Forelimb muscle (tissue), 1 donor: ENCODE measurements at places on chromosomes 6 and 20. TPM values are rescaled to one million over a fixed set of nuclear protein-coding genes. Genes with fewer than 3 reads are reported as not detected.

Gene ENPP3
- polyA plus RNA-seq: 0.59 TPM

Gene PPDPF
- polyA plus RNA-seq: 254 TPM

- no peak for DNase-seq
Measured at GRCh38 chr6:68333442-68333841, 301.6 kb upstream of the ADGRB3 start.

- DNase-seq: no peak
Measured at GRCh38 chr6:68876792-68877493, 241.9 kb downstream of the ADGRB3 start.

Gene GGTLC1
- not detected for polyA plus RNA-seq

Gene RFX6
- polyA plus RNA-seq: not detected

DNA sequence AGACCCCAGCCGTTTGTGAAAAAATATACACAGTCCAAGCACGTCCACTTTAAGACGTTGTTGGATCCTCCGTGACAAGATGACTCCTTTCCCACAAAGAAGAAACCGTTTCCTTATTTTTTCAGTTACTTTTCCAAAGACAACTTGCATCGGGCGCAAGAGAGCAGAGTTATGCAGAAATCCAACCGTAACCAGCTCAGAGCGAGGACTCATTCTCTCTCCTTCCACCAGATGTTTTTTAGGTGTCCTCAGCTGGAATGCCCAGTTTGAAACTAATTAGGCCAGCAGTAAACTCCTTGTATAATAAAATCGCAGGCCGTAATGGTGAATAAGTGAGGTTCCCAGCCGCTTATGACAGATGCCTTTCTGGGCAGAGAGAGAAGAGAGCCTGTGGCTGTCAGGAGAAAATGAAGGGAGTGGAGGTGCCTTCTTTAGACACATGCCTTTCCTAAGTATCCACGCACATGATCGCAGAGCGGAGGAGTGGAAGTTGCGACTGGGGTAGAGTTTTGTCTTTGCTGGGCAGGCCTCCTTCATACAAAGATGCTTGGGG, 2.8 kb downstream of the EYA2 start:
- no peak for DNase-seq

- no peak for DNase-seq
Measured at GRCh38 chr6:39933669-39934130, 562 bp downstream of the MOCS1 start.

- DNase-seq: no peak
Measured at GRCh38 chr20:5608442-5609161, 141.6 kb upstream of the SHLD1 start.

Gene EEF1A2
- polyA plus RNA-seq: 1,049 TPM

DNA sequence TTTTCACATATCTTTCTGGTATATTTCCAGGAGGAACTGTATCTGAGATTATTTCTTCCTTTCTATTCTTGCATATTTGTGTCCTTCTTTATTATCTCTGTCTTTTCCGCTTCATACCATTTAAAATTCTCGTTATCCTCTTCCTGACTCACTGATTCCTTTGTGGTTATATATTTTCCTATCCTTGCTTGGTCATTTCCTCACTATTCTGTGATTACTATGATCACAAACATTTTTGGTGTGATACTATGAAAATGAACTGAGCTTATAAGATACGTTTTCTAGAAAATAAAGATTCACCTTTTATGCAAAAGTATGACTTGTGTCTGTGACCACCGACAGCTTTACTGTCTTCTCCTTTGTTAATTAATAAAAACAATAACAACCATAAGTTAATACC, 26.5 kb upstream of the MYCT1 start:
- DNase-seq: no peak

DNA sequence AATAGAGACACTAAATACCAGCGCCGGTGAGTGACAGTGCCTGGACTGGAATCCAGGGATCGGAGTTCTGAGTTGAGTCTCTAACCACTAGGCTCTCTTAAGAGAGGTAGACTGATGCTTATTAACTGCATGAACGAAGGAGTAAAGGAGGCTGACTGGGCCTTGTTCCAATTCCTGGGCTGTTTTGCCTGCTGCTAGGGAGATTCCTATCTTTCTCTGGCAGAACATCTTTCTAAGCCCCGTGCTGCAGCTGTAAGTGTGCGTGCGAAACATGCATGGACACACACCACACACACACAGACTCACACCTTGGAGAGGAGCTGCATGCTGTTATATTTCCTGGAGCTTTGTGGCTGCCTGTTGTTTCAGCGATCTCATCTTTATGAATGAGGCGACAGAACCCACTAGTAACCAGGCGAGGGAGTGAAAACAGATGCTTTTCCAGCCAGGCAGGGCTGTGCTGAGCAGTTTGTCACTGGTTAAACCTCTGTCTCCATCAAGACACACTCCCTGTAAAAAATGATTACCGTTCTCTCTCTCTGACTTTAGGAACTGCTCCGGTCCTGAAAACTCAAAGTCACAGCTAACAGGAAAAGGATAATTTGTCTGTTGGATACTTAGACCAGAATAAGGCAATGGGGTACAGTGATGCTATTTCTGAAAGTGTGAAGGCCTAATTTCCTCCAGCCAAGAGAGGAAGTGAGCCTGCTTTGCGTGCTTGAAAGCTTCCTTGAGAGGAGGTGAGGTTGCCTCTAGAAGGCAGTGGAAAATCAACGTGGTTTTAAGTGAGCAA, 157.4 kb upstream of the ZNF217 start:
- DNase-seq: no peak

Gene HIVEP2
- 15.6 TPM for polyA plus RNA-seq

GRCh38 chr6:134178161-134179044, 126.0 kb upstream of the SLC2A12 start:
- peak; percentile 65 for DNase-seq

Gene BMP2
- polyA plus RNA-seq: 1.8 TPM

Gene TCP11
- 0.27 TPM for polyA plus RNA-seq

GRCh38 chr6:48922837-48923236, 540.2 kb downstream of the MMUT start:
- DNase-seq: no peak

DNA sequence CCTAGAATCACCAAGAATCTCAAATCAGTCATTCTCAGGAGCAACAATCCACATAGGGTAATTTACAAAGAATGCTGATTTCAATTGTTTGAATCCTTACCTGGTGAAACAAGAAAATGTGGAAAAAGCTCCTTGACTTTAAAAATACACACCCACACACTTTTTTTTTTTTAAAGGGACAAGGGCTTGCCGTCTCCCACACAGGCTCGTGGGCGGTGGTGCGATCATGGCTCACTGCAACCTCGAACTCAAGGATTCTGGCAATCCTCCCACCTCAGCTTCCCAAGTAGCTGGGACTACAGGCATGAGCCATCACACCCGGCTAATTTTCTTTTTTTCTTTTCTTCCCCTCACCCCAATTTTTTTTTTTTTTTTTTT, 30.7 kb downstream of the PARD6B start:
- no peak for DNase-seq

- DNase-seq: no peak
Measured at GRCh38 chr20:3209257-3209945, at the start of gene ITPA. TSS of gene ITPA (plus strand) at chr20:3209498. CDS start at chr20:3209552, 54 bp downstream.

Gene AURKA
- 7.0 TPM for polyA plus RNA-seq

GRCh38 chr6:40569162-40569910, 17.8 kb downstream of the LRFN2 start:
- no peak for DNase-seq

- DNase-seq: no peak
Measured at GRCh38 chr20:1943275-1944002, 48.2 kb downstream of the SIRPA start.

GRCh38 chr6:99364026-99364425, 14.6 kb upstream of the FAXC start:
- DNase-seq: no peak

- DNase-seq: no peak
Measured at GRCh38 chr20:25306991-25307903, 59.4 kb downstream of the PYGB start.

DNA sequence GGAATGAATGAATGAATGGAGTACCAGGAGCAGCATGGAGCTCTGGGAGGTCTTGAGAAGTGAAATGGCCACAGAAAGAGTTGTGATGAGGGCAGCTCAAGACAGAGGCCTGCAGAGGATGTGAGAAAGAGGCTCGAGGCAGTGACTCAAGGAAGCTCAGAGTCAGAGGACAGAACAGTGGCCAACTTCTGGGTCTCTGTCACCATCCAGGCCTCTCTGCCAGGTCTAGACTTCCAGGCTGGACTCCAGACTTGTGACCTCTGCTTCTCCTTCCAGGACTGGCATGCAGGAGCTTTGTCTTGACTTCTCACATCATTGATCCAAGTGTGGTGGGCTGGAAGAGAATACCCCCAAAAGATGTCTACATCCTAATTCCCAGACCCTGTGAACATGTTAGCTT, 119.8 kb downstream of the TOX2 start:
- DNase-seq: no peak

GRCh38 chr6:154611241-154611640, 100.8 kb upstream of the CNKSR3 start:
- DNase-seq: no peak

- DNase-seq: no peak
Measured at GRCh38 chr20:13990465-13990864, at the start of gene SEL1L2. TSS of gene SEL1L2 (minus strand) at chr20:13990614. CDS start at chr20:13990534, 80 bp downstream.

DNA sequence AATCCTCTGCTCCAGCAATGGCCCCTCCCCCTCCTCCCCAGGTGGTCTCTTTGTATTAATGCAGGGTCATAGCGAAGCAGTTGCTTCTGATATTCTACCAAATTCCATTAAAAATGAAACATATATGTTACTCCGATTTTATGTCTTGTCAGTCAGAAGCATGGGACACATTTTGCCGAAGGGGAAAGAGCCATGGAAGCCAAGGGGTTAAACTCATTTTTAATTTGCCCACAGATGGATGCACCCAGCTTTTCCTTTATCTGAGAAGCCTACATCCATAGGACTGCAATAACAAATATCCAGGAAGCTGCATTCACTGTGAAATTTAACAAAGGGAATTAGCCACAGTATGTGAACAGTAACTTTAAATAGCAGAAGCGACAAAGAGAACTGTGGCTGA, 688.2 kb downstream of the QKI start:
- DNase-seq: no peak

Gene ARHGAP40
- not detected for polyA plus RNA-seq

GRCh38 chr6:46010270-46010669, 5.4 kb downstream of the CLIC5 start:
- DNase-seq: no peak

DNA sequence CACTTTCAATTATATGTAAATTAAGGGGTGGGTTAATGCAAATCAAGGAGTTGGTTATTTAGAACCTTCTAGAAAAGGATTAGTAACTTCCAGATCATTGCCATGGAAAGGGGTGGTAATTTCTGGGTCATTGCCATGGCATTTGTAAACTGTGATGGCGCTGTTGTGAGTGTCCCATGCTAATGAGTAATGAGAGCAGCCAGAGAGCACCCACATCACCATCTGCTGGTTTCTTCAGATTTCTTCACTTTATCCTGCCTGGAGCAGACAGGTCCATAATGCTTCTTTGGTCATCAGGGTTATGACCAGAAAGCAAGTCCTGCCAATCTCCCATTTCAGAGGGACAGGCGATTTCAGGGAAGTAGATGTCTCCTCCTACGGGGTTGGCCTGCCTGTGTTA, 311.3 kb upstream of the CNR1 start:
- no peak for DNase-seq

GRCh38 chr6:51927450-51927849, 160.0 kb downstream of the PKHD1 start:
- no peak for DNase-seq

- DNase-seq: no peak
Measured at GRCh38 chr6:164404812-164405488, 904.5 kb downstream of the C6orf118 start.

DNA sequence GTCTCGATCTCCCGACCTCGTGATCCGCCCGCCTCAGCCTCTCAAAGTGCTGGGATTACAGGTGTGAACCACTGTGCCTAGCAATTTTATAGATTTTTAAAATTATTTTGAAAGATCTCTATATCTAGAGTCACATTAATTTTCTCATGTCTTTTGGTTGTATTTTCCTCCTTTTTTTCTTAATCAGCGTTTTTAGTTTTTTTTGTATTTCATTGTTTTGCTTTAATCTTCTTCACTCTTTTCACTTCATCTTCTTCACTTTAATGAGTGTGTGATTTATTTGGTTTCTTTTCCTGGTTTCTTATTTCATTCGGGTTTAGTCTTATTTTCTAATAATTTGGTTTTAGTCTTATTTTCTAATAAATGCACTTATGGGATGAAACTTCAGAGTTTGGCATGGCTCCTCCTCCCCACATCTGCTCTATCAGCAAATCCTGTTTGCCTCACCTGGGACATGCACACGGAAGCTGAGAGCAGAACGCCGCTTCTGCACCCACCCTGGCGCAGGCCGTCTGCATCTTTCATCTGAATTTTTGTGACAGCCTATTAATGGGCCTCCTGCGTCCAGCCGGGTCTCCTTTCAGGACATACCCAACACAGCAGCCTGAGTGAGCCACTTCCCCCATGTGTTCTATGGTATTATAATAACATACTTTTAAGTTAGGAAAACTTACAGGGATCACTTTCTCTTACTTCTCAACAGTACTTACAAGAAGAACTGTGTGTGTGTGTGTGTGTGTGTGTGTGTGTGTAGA, 35.5 kb downstream of the DTD1 start:
- no peak for DNase-seq

- DNase-seq: no peak
Measured at GRCh38 chr6:15518878-15519277, 143.9 kb downstream of the DTNBP1 start.
